ENCODE measurements at places on chromosomes 2 and 18.

GRCh38 chr18:60549338-60549960 lies 176.9 kb upstream of the MC4R start:
- peak; percentile 70 for DNase-seq

- no peak for DNase-seq
Measured at GRCh38 chr2:239068411-239068810, 220.5 kb downstream of the TWIST2 start.

DNA sequence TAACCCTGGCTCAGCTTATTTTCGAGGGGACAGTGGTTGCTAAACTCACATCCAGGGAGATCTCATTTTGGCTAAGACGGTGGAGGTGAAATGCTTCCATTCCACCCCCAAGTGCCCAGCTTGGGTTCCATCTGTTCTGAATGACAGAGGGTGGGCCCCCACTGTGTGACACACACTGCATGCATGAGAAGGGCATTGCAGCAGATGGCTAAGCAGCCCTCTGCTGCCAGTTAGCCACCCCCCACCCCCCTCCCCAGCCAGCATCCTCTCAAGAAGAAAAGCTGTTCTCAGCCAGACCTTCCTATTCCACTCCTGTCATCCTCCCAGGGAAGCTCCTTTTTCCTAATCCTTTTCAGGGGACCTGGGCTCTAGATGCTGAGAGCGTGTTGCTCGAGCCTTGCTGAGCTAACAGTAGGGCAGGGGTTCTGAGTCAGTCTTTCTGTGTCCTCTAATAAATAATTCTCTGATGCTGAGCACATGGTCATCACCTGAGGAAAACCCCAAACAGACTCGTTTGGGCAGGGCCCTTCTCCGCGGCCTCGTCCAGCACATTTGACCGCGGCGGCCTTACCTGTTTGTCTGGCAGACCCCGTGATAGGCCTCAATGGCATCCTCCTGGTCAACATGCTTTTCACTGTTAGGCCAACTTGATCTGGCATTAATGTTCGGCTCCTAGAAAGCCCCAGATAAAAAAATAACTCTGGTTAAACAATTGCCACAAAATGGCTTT lies 49.5 kb upstream of the ACAA2 start:
- no peak for DNase-seq

DNA sequence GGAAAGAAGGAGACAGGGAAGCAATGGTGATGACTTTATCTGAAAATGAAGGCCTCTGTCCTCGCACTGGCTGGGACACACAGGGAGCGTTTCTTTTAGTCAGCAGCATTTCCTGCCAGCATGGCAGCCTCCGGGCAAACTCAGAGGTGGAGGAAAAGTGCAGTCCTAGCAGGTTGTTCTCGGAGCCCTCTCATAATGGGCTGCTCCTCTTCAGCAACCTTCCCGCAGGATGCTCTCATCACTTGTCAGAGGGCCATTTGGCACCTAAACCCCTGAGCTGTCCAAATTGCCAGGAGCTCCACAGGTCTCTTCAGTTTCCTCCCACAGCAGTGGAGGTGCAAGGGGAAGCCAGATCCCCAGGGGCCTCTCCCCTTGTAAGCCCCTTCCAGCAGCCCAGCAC lies 6.2 kb downstream of the STK39 start:
- peak; percentile 71 for DNase-seq

DNA sequence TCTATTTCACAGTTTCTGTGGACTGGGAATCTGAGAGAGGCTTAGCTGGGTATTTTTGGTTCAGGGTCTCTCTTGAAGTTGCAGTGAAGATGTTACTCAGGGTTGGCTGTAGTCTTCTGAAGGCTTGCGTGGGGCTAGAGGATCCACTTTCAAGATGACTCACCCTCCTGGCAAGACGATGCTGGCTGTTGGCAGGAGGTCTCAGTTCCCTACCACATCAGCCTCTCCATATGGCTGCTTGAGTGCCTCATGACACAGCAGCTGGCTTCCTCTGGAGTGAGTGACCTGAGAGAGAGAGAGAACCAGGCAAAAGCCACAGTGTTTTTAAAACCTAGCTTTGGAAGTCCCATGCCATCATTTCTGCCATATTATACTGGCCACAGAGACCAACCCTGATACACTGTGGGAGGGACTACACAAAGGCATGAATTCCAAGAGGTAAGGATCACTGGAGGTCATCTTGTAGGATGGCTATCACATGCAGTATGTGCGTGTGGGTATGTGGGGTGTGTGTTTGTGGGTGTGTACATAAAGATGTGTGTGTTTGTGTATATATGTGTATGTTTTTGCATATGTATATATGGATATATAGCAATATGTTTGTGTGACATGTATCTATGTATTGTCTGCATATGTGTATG lies 25.1 kb downstream of the DNPEP start:
- DNase-seq: no peak

- no peak for DNase-seq
Measured at GRCh38 chr2:43239981-43240765, 13.8 kb upstream of the ZFP36L2 start.

DNA sequence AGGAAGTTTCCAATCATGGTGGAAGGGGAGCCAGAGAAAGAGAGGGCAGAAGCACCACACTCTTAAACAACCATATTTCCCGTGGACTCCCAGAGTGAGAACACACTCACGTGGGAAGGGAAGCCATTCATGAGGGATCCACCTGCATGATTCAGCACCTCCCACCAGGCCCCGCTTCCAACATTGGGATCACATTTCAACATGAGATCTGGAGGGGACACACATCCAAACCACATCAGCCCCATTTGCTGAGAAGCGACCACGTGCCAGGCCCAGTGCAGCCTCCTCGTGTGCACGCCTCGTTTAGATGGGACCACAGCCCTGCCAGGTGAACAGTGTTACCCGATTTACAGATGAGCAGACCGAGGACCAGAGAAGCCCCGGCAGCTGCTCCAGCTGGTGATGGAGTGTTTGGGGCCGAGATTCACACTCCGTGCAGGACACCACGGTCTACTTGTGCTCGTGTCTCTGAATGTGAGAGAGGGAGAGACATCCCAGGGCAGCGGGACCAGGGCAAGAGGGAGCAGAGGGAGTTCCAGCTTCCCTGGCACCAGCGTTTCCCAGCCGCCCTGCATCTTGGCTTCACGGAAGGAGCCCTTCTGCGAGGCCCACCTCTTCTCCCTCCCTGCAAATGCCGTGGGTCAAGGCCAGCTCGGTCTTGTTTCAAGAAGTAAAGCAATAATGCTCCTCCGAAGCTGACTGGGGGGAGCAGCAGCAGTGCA lies 76.9 kb upstream of the ODC1 start:
- DNase-seq: no peak

GRCh38 chr2:240593703-240594451 lies 7.3 kb downstream of the CAPN10 start:
- DNase-seq: no peak

- no peak for DNase-seq
Measured at GRCh38 chr2:198883604-198884003, 574.1 kb downstream of the SATB2 start.

DNA sequence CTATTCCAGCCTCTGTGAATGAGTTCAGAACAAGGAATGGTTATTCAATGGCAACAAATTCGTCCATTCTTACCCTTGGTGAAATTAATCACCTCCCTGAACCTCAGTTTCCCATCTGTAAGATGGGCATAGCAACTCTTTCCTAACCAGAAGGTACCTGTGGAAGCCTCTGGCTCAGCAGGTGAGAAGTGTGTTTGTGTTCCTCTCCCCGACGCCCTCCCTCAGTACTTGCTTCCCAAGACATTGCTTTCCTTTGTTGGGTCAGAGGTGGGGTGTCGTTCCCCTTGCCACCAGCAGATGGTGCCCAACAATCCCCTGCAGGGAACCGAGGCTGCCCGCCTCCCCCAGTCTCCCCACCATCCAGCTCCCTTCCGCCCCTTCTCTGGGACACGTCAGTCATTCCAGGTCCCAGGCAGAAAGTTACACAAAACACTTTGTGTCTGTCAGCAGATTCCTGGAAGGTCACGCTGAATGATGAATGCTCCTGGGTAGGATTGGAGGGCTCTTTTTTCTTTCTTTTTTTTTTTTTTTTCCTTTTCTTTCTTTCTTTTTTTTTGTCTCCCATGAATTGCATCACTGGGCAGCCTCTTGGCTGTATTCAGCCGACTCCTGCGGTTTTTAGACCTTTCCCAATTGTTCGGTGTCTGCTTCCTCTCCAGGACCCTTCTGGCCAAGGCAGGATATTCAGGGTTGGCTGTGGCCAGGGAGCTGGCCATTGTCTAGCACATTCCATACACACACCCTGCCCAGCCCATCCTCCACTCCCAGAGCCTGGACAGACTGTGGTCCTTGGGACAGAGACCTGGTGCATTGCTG lies 117.3 kb downstream of the LPIN1 start:
- peak; percentile 89 for DNase-seq

DNA sequence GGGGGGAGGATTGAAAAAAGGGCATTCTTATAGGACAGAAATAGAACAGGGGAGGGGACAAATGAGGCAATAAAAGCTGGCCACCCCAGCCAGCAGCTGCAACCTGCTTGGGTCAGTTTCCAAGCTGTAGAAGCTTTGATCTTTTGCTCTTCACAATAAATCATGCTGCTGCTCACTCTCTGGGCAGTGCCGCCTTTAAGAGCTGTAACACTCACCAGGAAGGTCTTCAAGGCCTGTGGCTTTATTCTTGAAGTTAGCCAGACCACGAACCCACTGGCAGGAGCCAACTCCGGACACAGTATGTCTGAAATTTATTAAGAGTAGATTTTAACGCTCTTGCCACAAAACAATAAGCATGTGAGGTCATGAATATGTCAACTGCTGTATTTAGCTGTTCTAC lies 649.9 kb upstream of the RAB6C start:
- no peak for DNase-seq

DNA sequence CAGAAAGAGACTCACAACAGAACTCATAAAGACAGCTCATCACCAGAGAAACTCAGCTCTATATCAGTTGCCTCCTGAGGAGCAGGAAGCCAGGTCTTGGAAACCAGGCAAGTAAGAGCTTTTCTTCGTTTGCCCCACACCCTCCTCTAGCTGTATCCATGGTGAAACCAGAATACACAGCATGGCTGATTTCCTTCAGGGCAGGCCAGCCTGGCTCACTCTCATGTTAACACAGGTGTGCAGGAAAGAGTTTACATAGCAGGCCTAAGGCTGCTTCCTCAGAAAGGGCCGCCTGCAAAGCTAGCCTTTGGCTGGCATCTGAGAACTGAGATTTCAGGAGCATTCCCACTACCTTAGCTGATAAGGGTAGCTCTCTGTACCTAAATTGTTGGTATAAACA lies 65.7 kb downstream of the KLHL14 start:
- DNase-seq: no peak

DNA sequence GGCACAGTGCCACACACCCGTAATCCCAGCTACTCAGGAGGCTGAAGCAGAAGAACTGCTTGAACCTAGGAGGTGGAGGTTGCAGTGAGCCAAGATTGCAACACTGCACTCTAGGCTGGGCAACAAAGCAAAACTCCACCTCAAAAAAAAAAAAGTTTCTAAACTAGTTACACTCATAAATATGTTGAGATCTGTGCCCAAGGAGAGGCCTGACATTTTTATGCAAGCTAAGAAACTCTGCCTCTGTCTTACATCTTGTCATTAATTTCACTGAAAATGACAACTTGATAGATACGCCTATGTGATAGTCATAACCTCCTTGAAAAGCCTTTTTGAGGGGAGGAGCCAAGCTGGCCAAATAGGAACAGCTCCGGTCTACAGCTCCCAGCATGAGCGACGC lies 412.7 kb downstream of the STK39 start:
- no peak for DNase-seq

DNA sequence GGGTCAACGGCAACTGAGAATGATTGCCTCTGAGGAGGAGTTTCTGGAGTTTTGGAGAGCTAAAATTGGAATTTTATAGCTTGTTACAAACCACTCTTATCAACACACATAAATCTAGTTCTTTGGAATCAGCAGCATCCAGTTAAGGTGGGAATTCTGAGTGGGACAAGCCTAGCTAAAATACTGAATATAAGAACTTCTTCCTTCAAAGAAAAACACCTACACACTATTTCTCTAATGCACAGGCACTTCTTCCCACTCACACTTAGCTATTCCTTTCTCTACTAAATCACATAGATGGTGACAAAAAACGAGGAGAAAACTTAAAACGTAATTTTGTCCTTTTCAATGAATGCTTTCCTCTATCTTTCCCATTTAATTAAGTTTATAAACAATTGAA lies 43.4 kb downstream of the FAM98A start:
- DNase-seq: no peak

GRCh38 chr2:17242813-17243485 lies 275.3 kb downstream of the RAD51AP2 start:
- DNase-seq: no peak

- DNase-seq: no peak
Measured at GRCh38 chr2:106065268-106065982, 128.7 kb downstream of the UXS1 start.

- no peak for DNase-seq
Measured at GRCh38 chr2:121771976-121772742, 16.7 kb downstream of the TSN start.

- DNase-seq: no peak
Measured at GRCh38 chr2:47892338-47892730, 14.0 kb downstream of the FBXO11 start.

- no peak for DNase-seq
Measured at GRCh38 chr2:201093573-201093972, 21.8 kb downstream of the NDUFB3 start.

DNA sequence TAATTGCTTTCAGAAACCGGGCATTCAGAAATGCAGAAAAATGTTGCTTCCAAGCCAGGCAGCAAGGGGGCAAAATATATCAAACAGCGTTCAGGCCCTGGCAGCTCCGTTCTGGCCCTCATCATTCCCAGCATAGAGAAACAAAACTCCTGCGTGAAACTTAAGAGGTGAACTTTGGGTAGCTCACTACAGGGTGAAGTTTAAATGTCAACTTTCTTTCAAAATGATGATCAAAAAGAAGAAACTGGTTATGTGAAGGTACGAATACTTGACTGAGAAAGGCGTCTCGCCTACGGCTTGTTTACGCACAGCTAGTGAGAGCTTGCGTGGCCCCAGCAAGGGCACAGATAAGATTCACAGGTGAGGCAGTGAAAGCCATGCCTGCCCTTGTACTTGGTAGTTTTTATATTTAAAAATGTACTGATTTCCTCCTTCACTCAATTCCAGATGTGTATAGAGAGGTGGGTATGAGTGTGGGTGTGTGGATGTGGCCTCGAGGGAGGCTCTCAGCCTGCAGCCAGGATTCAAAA lies 127.5 kb downstream of the NFATC1 start:
- peak; percentile 81 for DNase-seq

Data from activated CD4-positive, alpha-beta T cell treated with anti-CD3 and anti-CD28 coated beads, Interleukin-2, amount 10 ng/mL, durations not matched to agents 24 days and 14 days (primary cell).